ENCODE measurements at places on chromosomes 1 and 21.

DNA sequence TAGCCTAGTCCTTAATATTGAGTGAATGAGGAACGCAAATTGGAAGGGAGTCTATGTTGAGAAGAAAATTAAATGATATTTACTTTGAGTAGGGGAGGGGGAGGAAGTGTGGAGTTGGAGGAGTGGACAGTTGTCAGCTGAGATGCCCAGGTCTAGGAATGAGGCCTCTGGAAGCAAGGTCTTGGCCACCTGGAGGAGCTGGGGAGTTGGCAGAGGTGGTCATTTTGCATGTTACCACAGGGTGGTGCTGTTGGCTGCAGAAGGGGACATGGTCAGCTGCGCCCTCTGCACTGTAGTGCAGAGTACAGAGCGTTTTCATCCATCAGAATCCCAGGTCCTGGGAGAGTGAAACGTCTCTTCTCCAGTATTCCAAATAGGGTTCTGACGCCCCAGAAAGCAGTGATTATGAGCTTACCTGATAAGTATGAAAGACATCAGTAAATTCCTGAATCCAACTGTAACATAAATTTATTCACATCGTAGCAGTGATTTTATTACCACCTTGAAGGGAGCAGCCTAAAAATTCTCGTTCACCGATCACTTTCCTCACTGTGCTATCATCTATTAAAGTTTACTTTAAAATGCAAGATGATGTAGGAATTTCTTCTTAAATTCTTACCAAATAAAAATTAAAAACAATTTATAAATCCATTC lies 13.8 kb downstream of the PARK7 start:
- no peak for DNase-seq

DNA sequence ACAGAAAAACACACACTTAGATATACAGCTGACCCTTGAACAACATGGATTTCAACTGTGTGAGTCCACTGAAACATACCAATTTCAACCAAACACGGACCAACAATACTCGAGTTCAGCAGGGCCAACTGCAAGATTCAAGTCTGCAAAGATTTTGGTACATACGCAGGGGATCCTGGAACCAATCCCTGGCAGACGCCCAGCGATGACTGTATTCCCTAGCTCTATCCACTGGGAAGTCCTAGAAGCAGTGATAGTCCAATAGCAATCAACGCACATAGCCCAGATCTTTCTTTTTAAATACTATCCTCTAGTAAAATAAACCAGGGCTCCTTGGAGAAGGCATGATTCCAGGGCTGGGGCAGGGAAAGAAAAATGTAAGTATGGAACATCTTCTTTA lies 9.0 kb downstream of the DDX59 start:
- no peak for DNase-seq

GRCh38 chr1:208565756-208566440 lies 321.7 kb upstream of the PLXNA2 start:
- DNase-seq, result no peak

DNA sequence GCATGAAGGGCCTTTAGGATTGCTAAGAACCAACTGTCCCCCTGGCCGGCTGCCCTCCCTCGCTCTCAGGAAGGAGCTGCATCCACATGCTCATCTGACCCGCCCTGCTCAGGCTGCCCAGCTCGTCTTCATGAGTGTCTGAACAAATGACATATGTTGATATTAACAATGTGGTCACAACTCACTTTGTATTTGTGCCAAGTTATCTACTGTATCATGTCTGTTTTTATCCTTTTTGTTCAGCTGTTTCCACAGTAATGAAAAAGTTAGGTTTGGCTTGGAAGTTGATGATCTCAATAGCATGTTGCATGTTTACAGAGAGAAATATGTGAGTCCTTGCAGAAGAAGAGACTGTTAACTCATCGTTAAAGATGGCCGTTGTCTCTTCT lies 75.1 kb downstream of the PHTF1 start:
- no peak for DNase-seq

- DNase-seq, result no peak
Measured at GRCh38 chr21:37799211-37800056, 116.8 kb downstream of the KCNJ6 start.

GRCh38 chr1:161133220-161133740 lies 813 bp upstream of the DEDD start:
- no peak for DNase-seq

- peak; percentile 33 for DNase-seq
Measured at GRCh38 chr1:231628207-231628876, 1.8 kb downstream of the DISC1 start.

DNA sequence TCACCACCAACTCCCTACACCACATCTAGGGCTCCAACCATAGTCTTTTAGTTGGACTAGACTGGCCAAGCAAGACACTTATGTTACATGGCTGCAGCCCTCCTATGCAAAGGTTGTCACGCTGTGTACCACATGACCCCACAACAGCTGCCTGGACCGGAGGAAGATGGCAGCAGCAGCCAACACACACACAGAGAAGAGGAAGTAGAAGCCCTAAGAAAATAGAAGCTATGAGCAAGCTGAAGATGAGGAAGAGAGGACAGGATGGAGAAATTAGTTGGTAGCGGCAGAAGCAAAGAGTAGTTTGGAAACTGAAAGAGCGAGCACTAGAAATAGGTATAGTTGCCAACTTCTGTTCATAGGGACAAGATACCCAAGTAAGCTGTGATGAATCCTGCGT lies 60.8 kb upstream of the RALGPS2 start:
- DNase-seq, result no peak

DNA sequence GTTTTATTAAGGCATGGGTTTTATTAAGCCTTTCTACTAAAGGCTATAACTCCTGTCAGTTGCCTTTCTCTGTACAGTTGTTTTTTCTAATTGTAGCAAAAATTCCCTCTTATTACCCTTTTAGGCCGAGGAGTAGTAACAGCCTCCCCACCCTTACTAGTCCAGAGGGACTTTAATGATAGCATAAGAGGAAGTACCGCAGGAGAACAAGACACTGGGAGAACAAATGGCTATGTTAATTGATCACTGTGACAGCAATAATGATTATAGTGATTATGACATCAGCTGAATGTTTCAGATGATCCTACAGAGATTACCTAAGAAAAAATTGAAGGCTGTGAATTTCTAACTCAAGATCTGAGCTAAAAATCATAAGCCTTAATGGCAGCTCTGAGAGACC lies 383.0 kb upstream of the PTBP2 start:
- DNase-seq, result no peak

GRCh38 chr1:167927046-167927754 lies 9.3 kb upstream of the DCAF6 start:
- no peak for DNase-seq

GRCh38 chr1:11321656-11322491 lies 48.9 kb downstream of the UBIAD1 start:
- DNase-seq, result no peak

DNA sequence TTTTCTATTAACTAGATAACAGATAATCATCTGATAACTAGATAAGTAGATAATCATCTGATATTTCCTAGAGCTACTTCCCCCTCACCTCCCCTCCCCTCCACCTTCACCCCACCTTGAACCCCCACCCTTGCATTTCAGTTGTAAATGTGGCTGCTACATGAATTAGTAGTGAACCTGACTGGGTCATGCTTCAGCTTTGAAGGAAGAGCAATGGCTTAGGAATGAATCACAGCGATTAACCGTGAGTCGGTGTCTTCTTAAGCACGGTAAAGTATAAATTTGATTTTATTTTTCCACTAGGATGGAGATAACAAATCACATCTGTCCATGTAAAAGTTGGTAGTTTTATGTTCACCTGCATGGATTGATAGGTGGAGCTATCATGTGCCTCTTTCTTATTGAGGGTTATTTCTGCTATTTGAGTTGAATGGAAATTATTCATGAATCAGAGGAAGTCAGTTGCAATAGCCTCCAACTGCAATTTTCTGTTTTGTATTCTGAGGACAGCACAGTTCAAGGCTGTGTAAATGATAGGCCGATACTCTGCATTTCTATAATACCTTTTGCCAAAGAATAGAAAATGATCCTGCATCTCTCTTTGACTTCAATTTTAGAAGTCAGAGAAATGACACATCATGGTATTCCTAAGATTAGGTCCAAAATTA lies 235.0 kb downstream of the PTGER3 start:
- no peak for DNase-seq

All from stimulated activated CD8-positive, alpha-beta memory T cell treated with anti-CD3 and anti-CD28 coated beads, Interleukin-7, amount 100 ng/mL, for 24 hours (primary cell).